ENCODE measurements at places on chromosomes 4 and X. TPM values are rescaled to one million over a fixed set of nuclear protein-coding genes. Genes with fewer than 3 reads are reported as not detected.

The RHOH gene
- total RNA-seq, result not detected

The NLGN4X gene
- 2.0 TPM for total RNA-seq

The NALF2 gene
- not detected for total RNA-seq

The SPANXD gene
- total RNA-seq, result not detected

The SMARCA1 gene
- total RNA-seq, result 78.5 TPM

The OCRL gene
- total RNA-seq, result 21.1 TPM

The STPG2 gene
- total RNA-seq, result 0.06 TPM

All from aortic smooth muscle cell (primary cell).